Transverse colon (tissue), 4 donors: ENCODE measurements at places on chromosomes 2 and 18. TPM values are rescaled to one million over a fixed set of nuclear protein-coding genes. Genes with fewer than 3 reads are reported as not detected.

- DNase-seq: no peak
Measured at GRCh38 chr2:99619151-99619550, 129.3 kb upstream of the REV1 start.

PDCD1 gene
- total RNA-seq: 0.64 TPM

- no peak for DNase-seq
Measured at GRCh38 chr2:48320742-48321141, 209.2 kb upstream of the STON1 start.

- peak; percentile 73 for DNase-seq
Measured at GRCh38 chr2:102251042-102251848, 60.1 kb upstream of the IL1RL1 start.

MRO gene
- total RNA-seq: not detected
